ENCODE measurements at places on chromosomes 4 and X.

GRCh38 chr4:74152836-74153235 lies 5.1 kb upstream of the MTHFD2L start:
- DNase-seq = no peak

DNA sequence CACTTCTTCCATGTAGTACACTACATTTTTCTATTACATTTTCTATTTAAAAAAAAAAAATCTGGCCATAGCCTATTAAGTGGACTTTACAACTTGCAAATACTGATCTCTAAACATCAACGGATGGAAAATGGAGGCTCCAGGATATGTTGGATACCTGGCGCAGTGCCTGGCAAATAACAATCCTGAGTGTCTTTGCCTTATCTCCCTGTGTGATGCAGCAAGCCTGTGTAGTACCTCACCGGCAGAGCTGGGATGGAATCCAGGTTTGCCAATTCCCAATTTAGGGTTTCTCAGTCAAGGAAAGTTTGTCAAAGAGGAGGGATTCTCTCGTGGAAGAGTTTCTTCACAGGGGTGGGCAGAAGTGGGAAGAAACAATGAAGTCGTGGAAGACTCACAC lies 93.2 kb downstream of the KDR start:
- DNase-seq = no peak

DNA sequence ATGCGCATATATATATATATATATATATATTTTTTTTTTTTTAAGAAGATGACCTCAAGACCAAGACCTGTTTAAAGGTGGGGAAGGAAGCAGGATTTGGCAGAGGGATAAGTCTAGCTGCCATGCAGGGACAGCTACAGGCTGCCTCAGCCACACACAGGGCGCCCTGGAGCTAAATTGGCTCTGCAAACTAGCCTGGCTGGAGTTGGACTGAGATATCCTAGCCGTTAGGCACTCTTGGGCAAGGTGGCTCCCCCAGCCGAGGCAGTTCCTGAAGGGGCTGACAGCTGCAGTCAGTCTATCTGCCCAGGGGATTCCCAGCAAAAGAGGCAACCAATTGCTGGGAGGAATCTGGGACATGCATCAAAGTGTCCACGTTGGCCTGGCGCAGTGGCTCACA lies 21.9 kb downstream of the TRIML1 start:
- no peak for DNase-seq

- no peak for DNase-seq
These were observed 531.8 kb downstream of the GLUD2 start for GRCh38 chrX:121579016-121579760.

DNA sequence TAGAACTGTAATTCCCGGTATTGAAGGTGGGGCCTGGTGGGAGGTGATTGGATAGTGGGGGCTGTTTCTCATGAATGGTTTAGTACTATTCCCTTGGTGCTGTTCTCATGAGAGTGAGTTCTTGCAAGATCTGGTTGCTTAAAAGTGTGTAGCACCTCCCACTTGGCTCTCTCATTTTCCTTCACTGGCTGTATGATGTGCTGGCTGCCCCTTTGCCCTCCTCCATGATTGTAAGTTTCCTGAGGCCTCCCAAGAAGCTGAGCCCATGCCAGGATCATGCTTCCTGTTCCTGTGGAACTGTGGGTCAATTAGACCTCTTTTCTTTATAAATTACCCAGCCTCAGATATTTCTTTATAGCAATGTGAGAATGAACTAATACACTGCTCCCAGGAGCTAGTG lies 8.7 kb downstream of the ANXA10 start:
- no peak for DNase-seq

- no peak for DNase-seq
These were observed 21.9 kb downstream of the ARMCX6 start for GRCh38 chrX:101595739-101596419.

All from Right ventricle myocardium inferior (tissue), 1 donor.